ENCODE measurements at places on chromosomes 3 and 15. TPM values are rescaled to one million over a fixed set of nuclear protein-coding genes. Genes with fewer than 3 reads are reported as not detected.

- H3K4me1 ChIP-seq: no peaks in the 10 kb centered on the region
- H3K4me3 ChIP-seq: no peak overlapping the region
- H3K27ac ChIP-seq: no peak overlapping the region
Observed at GRCh38 chr3:54159917-54160316, 37.6 kb downstream of the CACNA2D3 start.

DNA sequence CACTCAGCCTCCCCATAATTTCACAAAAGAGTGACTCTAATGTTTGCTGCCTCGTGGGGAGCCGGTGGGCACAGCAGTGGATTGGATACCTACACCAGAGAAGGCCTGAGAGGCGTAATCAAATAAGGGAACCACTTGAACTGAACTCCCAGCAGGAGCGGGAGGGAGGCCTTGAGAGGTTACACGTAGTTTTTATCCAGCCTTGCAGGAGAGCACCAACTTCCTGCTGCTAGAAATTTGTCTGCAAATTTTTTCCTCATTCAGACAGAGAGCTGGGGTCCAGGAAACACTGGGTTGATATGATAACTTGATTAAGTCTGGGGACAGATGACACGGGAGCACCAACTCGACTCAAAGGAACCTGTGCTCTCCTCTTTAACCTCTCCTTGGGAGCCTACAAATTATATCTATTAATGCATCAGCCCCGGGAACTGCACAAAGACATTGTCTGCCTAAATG is 69.8 kb downstream of the HES1 start:
- no peak overlapping the region for H3K27ac ChIP-seq
- H3K4me1 ChIP-seq: peaks cover 14% of the 10 kb centered on the region
- DNase-seq: no peak
- peaks cover 60% of the 10 kb centered on the region for H3K27me3 ChIP-seq
- H3K36me3 ChIP-seq: no peaks in the 10 kb centered on the region

- DNase-seq: no peak
- peaks cover 1% of the 10 kb centered on the region for H3K27me3 ChIP-seq
- H3K36me3 ChIP-seq: no peaks in the 10 kb centered on the region
- no peak overlapping the region for H3K4me3 ChIP-seq
- H3K4me1 ChIP-seq: no peaks in the 10 kb centered on the region
Observed at GRCh38 chr3:128703561-128703960, 22.4 kb upstream of the RAB7A start.

Gene TRIM42
- total RNA-seq: not detected

DNA sequence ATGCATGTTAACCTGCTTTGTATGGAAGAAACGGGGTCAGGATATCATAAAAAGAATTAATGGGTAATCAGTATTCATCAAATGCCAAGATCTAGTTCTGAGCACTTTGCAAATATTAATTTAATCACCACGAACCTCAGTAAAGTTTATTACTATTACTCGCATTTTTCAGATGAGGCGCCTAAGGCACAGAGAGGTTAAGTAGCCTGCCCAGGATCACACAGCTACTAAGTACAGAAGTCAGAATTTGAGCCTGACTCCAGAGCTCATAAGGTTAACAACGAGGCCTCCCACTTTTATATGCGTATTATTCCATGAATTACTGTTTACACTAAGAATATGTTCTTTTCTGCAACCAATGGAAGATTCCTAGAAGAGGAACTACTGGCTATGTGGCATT is 109.6 kb upstream of the KLF13 start:
- H3K27me3 ChIP-seq: no peaks in the 10 kb centered on the region
- no peaks in the 10 kb centered on the region for H3K36me3 ChIP-seq
- H3K4me3 ChIP-seq: no peak overlapping the region
- DNase-seq: no peak
- H3K4me1 ChIP-seq: peaks cover 18% of the 10 kb centered on the region

GRCh38 chr3:99873269-99874102 is 55.8 kb downstream of the CMSS1 start:
- peaks cover 3% of the 10 kb centered on the region for H3K36me3 ChIP-seq
- DNase-seq: no peak
- H3K4me3 ChIP-seq: peak overlapping the region; percentile 20
- H3K27ac ChIP-seq: no peak overlapping the region
- H3K4me1 ChIP-seq: no peaks in the 10 kb centered on the region
- no peaks in the 10 kb centered on the region for H3K27me3 ChIP-seq

DNA sequence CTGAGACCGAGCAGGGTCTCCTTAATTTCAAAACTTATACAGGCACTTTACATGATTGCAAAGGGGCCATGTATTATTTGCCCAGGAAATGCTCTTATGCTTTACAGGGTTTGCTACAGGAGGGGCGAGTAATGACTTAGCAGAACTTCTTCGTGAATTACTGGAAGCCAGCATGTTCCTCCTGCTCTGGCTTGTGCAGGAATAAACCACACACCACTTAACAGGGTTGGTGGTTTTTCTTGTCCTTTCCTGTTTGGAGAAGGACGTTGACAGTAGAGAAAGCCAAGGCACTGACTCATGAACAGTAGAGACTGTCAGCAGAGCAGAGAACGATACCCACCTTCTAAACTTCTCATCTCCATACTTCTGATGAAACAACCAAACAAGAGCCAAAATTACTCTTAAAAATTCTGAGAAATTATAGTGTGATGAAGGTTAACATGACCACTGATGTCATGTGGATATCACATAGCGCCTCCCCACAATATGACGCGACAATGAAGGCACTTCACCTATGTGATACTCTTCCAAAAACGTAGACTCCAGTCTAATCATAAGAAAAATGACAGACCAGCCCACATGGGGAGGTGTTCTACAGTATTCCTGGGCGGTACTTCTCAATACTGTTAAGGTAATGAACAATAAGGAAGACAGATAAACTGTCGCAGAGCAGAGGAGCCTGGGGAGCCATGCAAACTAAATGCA is 24.7 kb upstream of the MCTP2 start:
- DNase-seq: no peak
- H3K27ac ChIP-seq: no peak overlapping the region
- peaks cover 9% of the 10 kb centered on the region for H3K4me1 ChIP-seq
- H3K4me3 ChIP-seq: peak overlapping the region; percentile 12

Gene NTRK3
- total RNA-seq: not detected

DNA sequence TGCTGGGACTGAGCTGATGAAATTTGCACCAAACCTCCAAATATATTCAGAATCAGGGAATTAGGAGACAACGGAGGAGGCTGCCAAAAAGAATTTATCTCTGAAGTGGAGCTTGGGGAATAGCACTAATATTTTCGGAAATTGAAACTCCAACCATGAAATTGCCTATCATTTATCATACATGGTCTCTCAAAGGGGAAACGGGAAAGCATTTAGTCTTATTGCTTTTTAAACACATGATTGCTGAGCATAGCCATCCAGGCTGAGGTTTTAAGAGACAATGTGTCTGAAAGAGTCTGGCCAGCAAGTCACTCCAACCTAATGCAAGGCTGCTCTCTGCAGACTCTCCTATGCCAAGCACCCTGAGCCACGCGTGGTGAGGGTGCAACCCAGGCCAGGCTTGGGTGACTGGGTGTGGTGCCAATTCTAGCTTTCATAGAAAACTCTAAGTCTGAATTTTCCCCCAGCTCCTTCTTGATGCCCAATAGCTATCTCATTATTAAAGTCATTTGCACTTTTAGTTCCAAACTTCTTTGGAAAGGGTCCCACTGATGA is 200.2 kb downstream of the RPLP1 start:
- peaks cover 4% of the 10 kb centered on the region for H3K4me1 ChIP-seq
- H3K27me3 ChIP-seq: peaks cover 7% of the 10 kb centered on the region
- no peaks in the 10 kb centered on the region for H3K36me3 ChIP-seq
- H3K27ac ChIP-seq: no peak overlapping the region

- peaks cover 2% of the 10 kb centered on the region for H3K4me1 ChIP-seq
- H3K36me3 ChIP-seq: no peaks in the 10 kb centered on the region
- H3K27ac ChIP-seq: peak overlapping the region; percentile 62
- DNase-seq: no peak
- peaks cover 4% of the 10 kb centered on the region for H3K27me3 ChIP-seq
Observed at GRCh38 chr3:129549006-129549800, 6.2 kb downstream of the H1-8 start.

DNA sequence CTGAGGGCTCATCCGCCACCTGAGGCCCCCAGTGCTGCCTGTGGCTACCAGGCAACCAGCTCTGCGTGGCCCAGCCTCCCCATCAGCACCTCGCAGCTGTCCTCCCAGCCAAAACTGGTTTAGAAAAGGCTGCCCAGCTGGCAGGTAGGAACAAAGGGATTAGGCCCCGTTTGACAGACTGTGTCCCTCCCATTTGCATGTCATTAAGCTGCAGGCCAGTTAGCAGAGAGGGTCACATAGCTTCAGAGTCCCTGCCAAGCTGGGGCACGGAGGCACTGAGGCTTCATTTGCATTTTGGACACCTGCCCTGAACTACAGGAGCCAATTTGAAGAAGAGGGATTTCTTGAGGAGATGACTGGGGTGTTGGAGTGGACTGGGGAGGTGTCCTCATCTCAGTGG is 177.9 kb downstream of the TLE3 start:
- no peaks in the 10 kb centered on the region for H3K4me1 ChIP-seq
- no peak overlapping the region for H3K4me3 ChIP-seq
- no peak for DNase-seq
- no peaks in the 10 kb centered on the region for H3K36me3 ChIP-seq

GRCh38 chr3:3151513-3151912 is 24.8 kb downstream of the TRNT1 start:
- H3K4me1 ChIP-seq: peaks cover 16% of the 10 kb centered on the region
- no peak overlapping the region for H3K4me3 ChIP-seq
- H3K27ac ChIP-seq: peak overlapping the region; percentile 47
- H3K27me3 ChIP-seq: no peaks in the 10 kb centered on the region
- H3K36me3 ChIP-seq: peaks cover 89% of the 10 kb centered on the region
- no peak for DNase-seq

DNA sequence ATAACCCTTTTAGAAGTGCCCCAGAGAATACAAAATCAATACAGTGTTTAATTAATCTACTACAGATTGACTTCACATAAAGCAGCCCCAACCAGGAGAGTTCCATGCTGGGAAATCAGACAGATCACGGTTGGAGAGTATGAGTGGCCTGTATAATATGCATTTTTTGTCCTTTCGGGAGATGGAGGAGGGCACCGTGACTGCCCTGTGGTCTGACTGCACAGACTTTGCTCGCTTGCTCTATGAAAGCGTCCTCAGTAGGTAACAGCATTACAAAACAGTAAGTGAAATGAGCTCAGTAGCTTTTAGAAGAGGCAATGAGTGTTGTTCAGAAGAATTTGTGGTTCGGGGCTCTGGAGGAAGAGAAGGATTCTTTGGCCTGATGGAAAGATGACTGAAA is 34.2 kb upstream of the SKIL start:
- H3K4me3 ChIP-seq: no peak overlapping the region
- no peak overlapping the region for H3K27ac ChIP-seq
- no peaks in the 10 kb centered on the region for H3K36me3 ChIP-seq
- H3K27me3 ChIP-seq: no peaks in the 10 kb centered on the region
- no peaks in the 10 kb centered on the region for H3K4me1 ChIP-seq
- DNase-seq: no peak

Gene USP4
- total RNA-seq: 108 TPM

- H3K36me3 ChIP-seq: peaks cover 33% of the 10 kb centered on the region
- peaks cover 2% of the 10 kb centered on the region for H3K4me1 ChIP-seq
- no peak for DNase-seq
Observed at GRCh38 chr3:149736953-149737205, 15.4 kb downstream of the COMMD2 start.

DNA sequence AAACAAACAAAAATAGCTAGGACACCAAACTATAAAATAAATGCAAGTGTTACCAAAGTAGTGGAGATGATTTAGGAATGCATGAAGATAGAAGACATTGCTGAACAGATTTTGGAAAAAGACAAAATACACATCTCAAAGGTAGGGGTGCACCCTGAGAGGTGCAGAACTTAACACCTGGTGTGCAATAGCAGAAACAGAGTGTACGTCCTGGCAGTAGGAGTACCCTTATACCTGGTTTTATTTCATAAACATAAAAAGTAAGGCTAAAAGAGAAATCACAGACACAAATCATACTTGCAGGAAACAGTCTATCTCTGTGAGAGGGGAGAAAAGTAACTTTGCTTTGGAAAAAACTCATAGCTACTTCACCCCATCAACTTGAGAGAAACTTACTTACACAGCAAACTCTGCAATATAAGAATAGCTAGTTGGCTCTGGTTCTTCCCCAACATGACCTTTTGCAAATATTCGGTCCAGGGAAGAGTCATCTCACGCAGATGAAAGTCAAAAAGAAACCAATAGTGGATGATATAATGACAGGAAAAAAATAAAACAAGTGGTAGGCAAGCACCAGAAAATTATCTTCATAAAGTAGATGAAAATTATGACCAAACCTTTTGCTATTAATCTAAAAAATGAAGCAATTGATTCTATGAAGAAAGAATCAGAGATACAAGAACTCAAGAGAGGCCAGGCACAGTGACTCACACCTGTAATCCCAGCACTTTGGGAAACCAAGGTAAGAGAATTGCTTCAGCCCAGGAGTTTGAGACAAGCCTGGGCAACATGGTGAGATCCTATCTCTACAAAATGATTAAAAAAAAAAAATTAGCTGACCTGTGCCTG is 108.9 kb upstream of the BNIP2 start:
- H3K4me1 ChIP-seq: peaks cover 79% of the 10 kb centered on the region
- no peaks in the 10 kb centered on the region for H3K27me3 ChIP-seq
- no peak for DNase-seq
- peak overlapping the region; percentile 77 for H3K4me3 ChIP-seq

GRCh38 chr15:27846722-27847395 is 252.3 kb downstream of the OCA2 start:
- no peak overlapping the region for H3K4me3 ChIP-seq
- H3K27me3 ChIP-seq: no peaks in the 10 kb centered on the region
- DNase-seq: no peak
- H3K4me1 ChIP-seq: no peaks in the 10 kb centered on the region

DNA sequence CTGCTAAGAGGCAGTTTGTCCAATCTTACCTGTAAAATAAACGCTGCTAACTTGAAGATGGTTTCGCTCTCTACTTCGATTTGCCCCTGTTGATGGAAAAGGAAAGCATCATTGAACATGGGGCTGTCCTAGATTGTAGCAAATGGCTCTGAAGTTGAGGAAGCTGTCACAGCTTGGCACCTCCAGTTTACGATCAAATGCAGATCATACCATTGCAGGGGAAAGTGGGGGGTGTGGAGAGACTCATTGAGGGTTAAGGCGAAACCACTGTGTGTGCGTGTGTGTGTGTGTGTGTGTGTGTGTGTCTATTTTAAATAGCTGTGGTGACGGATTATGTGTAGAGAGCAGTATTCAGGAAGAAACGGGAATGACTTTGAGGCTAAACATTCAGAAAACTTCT is 127.6 kb upstream of the LMOD3 start:
- H3K27ac ChIP-seq: no peak overlapping the region
- peaks cover 14% of the 10 kb centered on the region for H3K4me1 ChIP-seq
- DNase-seq: peak; percentile 66
- H3K27me3 ChIP-seq: peaks cover 3% of the 10 kb centered on the region

Gene CTXN2
- not detected for total RNA-seq

GRCh38 chr15:100807028-100807427 is 72.6 kb upstream of the ALDH1A3 start:
- H3K4me3 ChIP-seq: no peak overlapping the region
- H3K27ac ChIP-seq: no peak overlapping the region
- H3K4me1 ChIP-seq: no peaks in the 10 kb centered on the region
- no peaks in the 10 kb centered on the region for H3K27me3 ChIP-seq

DNA sequence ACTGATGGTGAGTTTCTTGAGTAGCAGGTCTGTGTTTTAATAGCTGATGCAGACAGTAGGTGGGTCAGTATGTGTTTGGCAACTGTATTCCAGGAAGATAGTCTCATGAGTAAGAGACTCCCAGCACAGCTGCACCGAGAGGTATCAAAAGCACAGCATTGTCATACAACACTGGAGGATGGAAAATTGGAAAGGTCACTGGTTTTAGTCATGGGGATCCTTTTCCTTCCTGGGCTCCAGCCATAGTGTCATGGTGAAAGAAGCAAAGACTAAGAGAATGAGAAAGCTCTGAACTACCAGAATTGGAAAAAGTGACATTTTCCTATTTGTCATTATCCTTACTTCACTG is 61.5 kb downstream of the P3H2 start:
- no peaks in the 10 kb centered on the region for H3K36me3 ChIP-seq
- H3K4me1 ChIP-seq: no peaks in the 10 kb centered on the region
- H3K4me3 ChIP-seq: no peak overlapping the region
- DNase-seq: no peak
- H3K27me3 ChIP-seq: no peaks in the 10 kb centered on the region

Gene B4GALT4
- 9.2 TPM for total RNA-seq
